ENCODE measurements at places on chromosomes 1 and 21.

- DNase-seq = peak; percentile 13
Observed at GRCh38 chr1:71046891-71047634, 553 bp downstream of the PTGER3 start.

- no peak for DNase-seq
Observed at GRCh38 chr1:156376958-156377919, 8.2 kb downstream of the RHBG start.

DNA sequence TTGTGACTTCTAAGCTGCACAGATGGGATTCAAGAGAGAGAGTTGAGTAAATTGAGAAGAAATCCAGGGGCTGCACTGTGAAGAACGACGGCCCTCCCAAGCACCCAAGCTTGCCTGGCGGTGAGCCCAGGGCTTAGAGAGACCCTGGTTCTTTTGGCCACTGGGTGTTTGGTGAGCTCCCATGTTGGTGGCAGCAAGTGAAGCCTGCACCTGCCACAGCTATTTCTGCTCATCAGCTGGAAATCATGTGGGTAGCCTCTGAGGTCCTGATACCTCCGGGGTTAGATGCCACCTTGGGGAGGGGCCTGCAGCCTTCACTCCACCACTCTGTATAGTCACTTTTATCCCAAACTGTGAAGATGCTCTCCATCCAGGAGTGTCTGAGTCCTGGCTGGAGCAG, 6.2 kb upstream of the BTG2 start:
- DNase-seq = no peak

DNA sequence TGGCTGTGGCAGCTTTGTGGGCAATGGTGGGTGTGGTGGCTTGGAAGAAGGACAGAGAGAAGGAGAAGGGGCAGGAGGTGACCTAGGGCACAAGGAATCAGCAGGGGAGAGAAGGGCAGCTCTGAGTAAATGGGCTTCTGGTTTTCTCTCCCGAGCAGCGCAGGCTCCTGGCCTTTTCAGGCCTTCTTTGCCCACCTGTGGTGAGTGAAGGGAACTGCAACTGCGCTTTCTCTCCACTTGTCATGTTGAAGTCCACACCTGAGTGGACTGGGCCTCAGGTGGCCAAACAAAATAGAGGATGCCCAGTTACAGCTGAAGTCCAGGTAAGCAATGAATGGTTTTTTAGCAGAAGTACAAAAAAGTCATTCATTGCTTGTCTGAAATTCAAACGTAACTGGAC, 29.4 kb upstream of the KCNA10 start:
- DNase-seq = peak; percentile 13

GRCh38 chr21:43774163-43774562, 1.9 kb downstream of the CSTB start:
- DNase-seq = no peak
